ENCODE measurements at places on chromosomes 11 and 22. TPM values are rescaled to one million over a fixed set of nuclear protein-coding genes. Genes with fewer than 3 reads are reported as not detected.

DNA sequence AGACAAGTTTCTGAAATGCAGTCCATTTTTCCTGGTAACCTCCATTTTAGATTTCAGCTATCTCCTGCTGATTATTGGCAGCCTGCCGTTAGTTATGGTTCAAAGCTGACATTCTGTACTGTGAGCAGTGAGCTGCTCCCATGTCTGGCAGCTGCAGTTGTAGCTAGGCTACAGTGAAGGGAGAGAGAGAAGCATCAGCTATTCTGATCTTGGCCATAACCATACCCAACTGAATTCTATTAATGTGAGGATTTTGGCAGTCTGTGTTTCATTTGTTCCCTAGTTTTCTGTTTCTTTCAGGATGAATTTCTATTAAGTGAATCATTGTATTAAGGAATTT, 33.4 kb downstream of the SIK2 start:
- no peak for DNase-seq

Gene ARHGEF17
- total RNA-seq, result 16.9 TPM

GRCh38 chr11:80241766-80242165, 800.9 kb upstream of the TENM4 start:
- no peak for DNase-seq

DNA sequence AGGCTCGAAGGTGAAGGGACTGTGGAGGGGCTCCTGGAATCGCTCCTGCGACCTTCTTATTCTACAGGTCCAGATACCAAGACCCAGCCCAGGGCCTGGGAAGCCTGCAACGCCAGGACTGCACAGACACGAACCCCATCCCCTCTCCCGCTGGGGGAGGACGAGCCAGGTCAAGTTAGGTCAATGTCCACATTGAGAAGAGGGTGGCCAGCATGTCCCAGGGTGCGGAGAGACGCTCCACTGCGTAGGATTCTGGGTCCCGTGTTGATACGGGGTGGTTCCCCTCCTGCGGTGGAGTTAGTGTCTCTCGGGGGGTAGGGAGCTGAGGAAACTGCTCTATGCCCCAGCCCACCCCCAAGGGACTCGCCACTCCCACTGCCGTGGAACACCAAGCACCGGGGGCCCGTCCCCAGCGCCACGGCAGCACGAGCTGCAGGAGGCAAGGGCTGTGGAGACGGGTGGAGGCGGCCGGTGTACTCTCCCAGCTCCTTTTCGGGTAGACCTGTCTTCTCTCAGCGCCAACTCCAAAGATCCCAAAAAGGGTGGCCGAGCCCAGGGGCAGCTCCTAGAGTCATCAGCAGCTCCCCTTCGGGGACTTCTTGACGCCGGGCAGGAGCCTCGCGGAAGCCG, 1.6 kb downstream of the GSC2 start:
- no peak for DNase-seq

GRCh38 chr11:119522609-119523008, 99.6 kb upstream of the THY1 start:
- no peak for DNase-seq

GRCh38 chr11:8192016-8192895, 23.4 kb upstream of the RIC3 start:
- peak; percentile 84 for DNase-seq

- no peak for DNase-seq
These were observed 11.8 kb downstream of the C11orf96 start for GRCh38 chr11:43954241-43954640.

GRCh38 chr11:75496305-75496752, 29.4 kb downstream of the GDPD5 start:
- DNase-seq, result peak; percentile 33

DNA sequence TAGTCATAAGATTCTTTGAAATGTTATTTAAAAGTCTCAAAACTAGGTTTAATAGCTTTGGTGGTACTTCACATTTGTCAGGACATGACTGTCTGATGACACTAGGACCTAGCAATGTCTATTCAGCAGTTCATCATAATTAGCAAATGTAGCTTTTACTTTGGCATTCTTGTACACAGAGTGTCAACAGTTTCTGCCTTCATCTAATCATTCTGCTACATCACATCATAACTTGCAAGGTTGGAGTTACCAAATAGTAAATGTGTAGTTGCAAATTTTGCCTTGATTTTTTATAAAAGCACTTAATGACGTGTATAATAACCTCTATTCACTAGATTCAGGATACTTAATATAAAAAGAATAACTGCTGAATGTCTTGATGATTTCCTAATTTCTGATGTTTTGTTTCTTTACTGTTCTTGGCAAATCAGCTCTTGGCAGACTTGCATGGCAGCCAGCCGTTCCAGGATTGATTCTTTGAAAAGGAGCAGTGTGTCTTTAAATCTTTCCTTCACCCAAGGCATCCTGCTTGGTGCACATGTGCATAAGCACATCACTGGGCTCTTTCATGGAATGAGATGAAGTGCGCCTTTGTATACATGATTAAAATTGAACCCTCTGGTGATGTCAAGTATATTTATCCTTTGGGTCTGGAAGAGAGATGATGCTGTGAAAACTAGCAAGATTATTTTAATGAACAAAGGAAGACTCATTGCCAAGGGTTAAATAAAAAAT, 12.2 kb downstream of the FBXO7 start:
- no peak for DNase-seq

GRCh38 chr11:67453816-67454732, 1.1 kb upstream of the CABP4 start:
- DNase-seq, result no peak

Gene CD6
- 0.53 TPM for total RNA-seq

All from WTC11 (cell line).